Daoy (cell line): ENCODE measurements at places on chromosomes 6 and 20. TPM values are rescaled to one million over a fixed set of nuclear protein-coding genes. Genes with fewer than 3 reads are reported as not detected.
A peak's percentile ranks its signal among the peaks of the same experiment; 100 is the strongest.

DNA sequence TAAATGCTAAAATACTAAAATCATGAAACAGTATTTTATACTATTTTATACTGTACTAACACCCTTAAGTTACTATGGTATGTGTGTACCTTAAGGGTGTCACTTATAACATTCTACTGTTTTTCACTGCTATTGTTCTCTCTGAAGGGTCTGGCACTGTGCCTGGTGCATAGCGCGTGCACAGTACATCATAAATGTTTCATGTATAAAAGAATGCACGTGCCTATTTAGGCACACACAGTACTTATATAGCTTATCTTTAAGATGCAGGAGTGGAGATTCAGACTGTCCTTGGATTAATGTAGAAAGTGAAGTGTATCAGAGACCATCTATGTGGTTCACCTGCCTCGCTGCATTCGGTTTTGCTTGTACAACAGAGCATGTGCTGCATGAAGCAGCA is 64.0 kb upstream of the SGK1 start:
- no peak for DNase-seq

DNA sequence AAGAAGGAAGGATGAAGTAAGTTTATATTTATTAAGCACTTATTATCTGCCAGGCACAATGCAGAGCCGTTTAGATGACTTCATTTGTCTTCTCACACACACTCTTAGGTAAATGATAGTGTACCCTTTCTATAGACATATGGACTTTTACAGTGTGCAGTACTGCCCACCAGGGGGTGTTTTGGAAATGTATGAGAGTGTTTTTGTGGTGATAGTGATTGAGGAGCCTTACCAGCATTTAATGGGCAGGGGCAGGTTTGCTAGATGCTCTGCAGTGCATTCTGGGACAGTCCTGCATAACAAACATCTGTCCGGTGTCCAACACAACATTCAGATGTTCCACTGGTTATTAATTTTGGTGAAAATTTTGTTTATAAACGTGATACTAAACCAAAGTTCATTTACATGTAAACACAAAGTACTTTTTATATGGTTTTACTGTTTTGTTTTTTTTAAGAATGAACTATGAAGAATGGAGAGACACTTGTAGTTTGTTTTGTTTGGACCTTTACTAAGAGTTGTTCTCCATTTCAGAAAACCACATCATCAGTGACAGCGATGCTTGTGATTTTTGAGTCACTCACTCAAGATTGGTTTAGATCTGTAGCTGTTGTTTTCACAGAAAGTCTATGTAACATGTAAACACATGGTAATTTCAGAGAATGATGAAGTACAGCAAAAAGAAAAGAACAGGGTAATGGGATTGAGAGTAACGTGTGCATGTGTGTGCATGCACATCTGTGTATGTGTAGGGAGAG is 19.9 kb downstream of the KCNS1 start:
- DNase-seq: no peak

Gene ADTRP
- 2.5 and 2.8 TPM in 2 replicates for total RNA-seq

Gene CPNE5
- total RNA-seq: 0.63 TPM in 1 of 2 replicates, not detected in the other

Gene TNF
- total RNA-seq: 1.4 and 4.0 TPM in 2 replicates

DNA sequence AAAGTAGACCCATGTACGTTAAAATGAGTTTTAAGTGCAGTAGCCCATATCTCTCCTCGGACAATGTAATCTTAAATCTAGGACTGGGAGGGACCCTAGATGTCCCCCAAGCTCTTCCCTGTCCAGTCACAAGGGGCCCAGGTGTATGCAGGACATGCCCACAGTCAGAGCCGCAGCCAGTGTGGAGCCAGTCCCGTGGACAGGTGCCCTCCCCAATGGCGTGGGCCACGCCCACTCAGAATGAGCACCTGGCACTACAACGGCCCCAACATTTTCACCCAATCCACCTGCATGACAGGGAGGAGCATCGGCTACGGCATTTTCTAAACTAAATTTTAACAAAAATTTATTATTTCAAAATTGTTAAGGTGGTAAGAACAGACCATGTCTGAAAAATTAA is 53.2 kb downstream of the WDR27 start:
- no peak for DNase-seq

Gene PTK6
- total RNA-seq: not detected in 2 replicates

Gene RAB44
- under 0.01 and 0.65 TPM in 2 replicates for total RNA-seq

GRCh38 chr20:8757146-8757545 is 311.7 kb upstream of the PLCB4 start:
- DNase-seq: peak; percentile 37

Gene PRL
- not detected in 2 replicates for total RNA-seq
